ENCODE measurements at places on chromosomes 7 and 10.

DNA sequence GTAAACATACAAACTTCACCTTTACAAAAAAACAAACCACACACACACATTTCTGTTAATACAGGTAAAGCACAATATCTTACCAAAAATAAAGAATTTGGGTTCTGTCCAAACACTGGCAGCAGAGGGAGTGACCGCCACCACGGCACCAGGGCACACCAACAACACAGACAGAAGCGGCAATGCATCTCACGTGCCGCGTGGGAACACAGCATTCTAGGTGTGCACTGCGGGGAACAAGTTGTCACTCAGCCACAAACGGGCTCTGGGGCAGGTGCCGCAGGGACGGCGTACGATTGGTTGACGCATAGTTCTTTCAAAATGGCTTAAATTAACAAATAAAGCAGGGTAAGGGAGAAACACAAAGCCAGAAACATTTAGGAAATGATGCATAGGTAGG lies 22.3 kb downstream of the PDGFA start:
- no peak for DNase-seq

DNA sequence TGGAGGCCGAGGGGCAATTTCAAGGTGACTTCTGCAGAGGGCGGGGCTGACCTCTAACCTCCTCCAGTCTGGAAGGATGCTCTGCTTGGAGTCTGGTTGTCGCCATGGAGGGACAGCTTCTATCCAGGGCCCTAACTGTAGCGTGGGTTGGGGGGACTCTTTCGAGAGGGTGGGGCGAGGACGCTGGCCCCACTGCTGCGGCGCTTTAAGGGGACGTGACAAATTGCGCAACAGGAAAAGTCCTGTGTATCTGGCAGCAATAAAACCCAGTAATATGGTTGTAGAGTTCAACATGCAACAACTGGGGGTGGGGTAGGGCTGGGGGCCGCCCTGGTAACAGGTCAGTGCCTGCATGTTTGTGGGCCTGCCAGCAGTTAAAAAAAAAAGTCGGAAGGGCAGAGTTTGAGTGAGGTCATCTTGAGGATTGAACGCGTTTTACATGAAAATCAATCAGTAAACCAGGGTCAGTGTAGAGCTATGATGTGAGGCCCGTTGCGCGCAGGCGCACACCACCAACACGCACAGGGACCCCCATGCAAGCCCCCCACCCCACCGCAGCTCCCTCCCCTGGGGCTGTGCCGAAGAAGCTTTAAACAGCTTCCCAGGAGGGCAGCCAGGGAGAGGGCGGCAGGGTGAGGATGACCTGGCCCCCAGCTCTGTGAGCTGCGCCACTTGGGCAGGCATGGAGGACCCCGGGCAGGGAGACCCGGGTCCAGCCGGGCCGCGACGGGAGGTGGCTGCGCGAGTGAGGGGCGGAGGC lies 4.3 kb downstream of the SHH start:
- no peak for DNase-seq

DNA sequence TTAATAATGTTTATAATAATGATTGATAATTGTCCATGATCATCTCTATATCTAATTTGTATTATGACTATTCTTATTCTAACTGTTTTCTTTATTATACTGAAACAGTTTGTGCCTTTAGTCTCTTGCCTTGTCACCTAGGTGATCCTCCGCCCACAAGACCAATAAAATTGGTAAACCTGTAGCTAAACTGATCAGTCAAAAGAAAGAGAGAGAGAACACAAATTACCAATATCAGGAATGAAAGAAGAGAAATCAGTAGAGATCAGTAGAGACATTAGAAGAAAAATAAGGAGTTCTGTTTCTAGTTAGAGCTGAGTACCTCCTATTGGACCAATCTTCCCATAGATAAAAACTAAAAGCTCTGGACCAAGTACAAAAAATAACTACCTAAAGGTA lies 6.1 kb upstream of the COA1 start:
- no peak for DNase-seq

DNA sequence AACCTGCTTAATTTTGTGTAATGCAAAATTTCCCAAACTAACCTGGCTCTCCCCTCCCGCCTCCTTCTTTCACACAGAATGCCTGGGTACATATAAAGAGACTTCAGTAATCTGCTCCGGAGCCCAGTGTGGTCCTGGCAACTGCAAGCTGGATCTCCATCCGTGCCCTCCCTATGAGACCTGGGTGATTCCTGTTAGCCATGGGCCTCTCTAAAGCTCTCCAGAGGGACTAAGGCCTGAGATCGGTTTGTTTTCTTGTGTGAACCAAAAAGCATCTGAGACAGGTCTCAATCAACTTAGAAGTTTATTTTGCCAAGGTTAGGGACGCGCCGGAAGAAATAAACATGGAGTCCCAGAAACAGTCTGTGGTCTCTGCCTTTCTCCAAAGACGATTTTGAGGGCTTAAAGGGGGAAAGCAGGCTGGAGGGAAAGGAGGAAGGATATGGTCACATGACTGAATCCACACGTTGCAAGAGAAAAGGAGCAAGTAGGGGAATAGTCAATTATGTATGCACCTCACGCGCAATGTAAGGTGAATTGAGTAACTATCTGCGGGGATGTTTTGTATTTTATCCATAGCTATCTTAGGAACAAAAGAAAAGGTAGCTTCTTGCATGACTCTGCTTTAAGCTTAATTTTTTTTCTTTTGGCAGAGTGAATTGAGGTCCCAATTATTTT lies 46.2 kb upstream of the CCDC3 start:
- no peak for DNase-seq

DNA sequence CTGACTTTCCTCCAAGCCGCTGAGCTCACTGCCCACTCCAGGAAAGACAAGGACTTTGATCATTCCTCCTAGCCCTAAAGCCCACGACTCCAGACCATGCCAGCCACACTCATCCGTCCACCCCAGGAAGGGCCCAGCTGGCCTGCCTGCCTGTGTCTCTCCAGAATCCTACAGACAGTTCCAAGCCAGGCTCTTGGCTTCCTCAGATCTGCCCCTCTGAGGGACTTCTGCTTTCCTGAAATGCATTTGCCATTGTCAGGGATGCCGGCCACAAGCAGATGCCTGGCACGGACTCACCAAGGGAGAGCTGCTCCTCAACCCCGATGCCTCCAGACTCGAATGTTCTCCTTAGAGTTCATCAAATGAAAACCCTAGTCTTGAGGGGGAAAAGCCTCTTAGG lies 155.8 kb downstream of the OAT start:
- DNase-seq: no peak
